HL-60 (cell line): ENCODE measurements at places on chromosomes 16 and 17.
A peak's percentile ranks its signal among the peaks of the same experiment; 100 is the strongest.

- no peak for DNase-seq
These were observed 5.6 kb upstream of the ULK2 start for GRCh38 chr17:19873346-19873745.

DNA sequence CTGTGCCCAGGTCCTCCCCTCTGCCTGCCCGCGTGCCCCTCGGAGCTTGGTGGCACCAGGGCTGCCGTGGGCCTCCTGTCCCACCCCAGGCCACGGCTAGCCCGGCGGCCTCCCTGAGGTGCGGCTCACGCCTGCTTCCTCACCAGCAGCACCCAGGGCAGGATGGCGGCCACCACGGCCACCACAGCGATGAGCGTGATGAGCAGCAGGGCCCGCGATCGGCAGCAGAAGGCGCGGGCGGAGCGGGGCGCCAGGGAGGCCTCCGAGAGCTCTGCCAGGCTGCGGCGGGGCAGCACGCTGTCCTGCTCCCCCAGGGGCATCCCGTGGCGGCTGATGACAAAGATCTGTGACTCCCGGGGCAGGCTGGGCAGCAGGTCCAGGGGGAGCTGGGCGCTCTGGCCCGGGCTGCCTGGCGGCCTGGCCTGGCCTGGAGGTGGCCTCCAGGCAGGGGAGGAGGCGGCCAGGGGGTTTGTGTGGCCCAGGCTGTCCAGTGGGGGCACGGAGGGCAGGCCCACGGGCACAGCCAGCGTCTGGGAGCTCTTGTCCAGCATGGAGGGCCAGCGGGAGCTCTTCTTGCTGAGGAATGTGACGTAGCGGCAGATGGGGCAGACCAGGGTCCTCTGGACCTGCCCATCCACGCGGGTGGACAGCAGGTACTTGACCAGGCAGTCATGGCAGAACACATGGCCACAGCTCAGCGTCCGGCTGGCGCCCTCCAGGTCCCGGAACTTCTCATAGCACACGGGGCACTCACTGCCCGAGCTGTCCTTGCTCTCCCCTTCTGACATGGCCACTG is 4.8 kb downstream of the RNF222 start:
- DNase-seq: no peak

DNA sequence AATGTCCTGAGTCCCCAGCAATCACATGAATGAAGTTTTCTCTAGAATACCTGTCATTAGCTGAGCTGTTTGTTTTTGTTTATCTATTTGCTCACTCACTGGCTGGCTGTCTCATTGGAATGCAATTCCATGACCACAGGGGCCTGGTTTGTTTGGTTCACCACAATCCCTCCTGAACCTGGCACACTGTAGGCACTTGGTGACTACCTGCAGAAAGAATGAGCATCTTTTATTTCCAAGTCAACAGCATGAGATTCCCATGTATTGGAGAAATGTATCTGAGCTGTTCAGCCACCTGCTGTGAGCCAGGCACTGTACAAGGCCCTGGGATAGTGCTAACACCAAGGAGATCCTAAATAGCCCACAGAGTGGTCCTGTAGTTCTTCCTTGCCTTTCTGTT is 345.1 kb downstream of the XYLT1 start:
- no peak for DNase-seq

DNA sequence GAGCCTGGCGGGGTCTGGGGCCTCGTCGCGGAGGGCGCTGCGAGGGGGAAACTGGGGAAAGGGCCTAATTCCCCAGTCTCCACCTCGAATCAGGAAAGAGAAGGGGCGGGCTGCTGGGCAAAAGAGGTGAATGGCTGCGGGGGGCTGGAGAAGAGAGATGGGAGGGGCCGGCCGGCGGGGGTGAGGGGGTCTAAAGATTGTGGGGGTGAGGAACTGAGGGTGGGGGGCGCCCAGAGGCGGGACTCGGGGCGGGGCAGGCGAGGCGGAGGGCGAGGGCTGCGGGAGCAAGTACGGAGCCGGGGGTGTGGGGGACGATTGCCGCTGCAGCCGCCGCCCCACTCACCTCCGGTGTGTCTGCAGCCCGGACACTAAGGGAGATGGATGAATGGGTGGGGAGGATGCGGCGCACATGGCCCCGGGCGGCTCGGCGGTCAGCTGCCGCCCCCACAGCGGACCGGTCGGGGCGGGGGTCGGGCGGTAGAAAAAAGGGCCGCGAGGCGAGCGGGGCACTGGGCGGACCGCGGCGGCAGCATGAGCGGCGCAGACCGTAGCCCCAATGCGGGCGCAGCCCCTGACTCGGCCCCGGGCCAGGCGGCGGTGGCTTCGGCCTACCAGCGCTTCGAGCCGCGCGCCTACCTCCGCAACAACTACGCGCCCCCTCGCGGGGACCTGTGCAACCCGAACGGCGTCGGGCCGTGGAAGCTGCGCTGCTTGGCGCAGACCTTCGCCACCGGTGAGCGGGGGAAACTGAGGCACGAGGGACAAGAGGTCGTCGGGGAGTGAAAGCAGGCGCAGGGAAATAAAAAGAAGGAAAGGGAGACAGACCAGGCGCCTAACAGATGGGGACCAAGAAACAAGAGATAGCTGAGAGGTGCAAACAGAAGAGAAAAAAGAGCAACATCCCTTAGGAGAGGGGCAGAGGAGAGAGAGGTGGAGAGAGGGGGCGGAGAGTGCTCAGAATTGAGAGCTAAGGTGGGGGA is at the start of gene PNMT:
PNMT (plus strand) TSS at position 509 of the 980 bp plus-strand sequence; CDS start at position 532, 23 bp downstream.
- DNase-seq: no peak

- DNase-seq: no peak
These were observed 4.5 kb downstream of the USP10 start for GRCh38 chr16:84704253-84704652.

DNA sequence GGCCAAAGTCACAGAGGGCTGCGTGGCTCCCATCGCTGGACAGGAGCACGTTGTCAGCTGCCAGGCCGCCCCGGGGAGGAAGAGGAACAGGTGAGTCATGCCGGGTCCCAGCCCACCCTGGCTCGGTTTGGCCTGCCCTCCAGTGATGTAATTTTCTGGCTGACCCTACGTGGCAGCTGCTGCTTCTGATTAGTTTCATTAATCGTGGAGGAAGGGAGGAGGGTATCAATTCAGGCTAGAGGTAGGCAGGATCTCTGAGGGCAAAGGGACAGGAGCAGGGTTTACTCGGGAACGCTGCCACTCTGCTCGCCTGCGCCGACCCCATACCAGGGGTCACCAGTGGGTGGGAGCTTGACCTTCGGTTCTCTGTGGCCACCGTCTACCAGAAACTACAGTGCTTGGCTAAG is 11.7 kb upstream of the SPATA32 start:
- DNase-seq: no peak

DNA sequence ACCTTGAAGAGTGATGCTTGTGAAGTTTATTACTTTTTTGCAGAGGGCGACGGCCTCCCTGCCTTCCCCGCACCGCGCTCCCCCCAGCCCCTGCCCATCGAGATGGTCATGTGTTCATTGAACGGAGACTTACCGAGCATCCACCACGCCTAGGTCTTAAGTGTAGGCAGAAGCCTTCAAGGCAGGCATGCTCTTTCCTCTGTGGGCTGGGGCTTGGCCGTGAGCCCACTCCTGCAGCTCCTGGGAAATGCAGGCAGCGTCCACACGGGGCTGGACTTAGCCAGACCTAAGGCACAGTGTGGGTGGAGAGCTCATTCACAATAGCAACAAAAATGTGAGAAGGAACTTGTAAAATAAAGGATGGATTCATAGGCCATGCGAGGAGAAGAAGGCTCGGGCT is 19.2 kb downstream of the RNF213 start:
- no peak for DNase-seq

DNA sequence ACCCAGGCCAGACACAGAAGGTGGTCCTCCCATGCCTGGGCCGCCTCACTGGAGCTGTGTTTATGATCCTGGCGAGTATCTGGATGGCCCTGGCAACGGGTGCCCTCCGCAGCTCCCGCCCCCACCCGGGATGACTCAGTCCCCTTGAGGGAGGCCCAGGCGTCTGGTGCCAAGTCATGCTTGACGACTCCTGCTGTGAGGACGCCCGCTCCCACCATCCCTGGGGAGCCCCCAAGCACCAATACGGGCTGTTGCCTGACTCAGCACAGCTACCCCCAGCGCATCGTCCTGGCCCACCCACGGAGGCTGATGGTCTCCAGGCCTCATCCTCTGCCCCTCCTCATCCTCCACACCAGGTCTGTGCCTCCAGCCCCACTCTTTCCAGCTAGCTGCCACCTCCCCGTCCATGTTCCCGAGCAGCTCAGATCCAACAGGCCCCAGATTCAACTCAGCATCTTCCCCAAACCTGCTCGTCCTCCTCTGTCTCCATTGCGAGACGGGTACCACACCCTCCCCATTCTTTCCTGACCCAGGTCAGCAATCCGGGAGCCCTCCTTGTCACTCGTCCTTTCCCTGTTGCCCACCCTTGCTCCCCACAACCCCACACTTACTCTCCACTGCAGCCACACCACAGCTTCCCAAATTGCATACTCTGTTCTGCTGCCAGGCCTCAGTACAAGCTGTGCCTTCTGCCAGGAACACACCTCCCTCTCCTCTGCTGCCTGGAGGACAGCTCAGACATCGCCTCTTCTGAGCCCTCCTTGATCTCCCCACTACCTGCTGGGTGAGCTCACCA is 2.6 kb downstream of the CAMKK1 start:
- DNase-seq: no peak

DNA sequence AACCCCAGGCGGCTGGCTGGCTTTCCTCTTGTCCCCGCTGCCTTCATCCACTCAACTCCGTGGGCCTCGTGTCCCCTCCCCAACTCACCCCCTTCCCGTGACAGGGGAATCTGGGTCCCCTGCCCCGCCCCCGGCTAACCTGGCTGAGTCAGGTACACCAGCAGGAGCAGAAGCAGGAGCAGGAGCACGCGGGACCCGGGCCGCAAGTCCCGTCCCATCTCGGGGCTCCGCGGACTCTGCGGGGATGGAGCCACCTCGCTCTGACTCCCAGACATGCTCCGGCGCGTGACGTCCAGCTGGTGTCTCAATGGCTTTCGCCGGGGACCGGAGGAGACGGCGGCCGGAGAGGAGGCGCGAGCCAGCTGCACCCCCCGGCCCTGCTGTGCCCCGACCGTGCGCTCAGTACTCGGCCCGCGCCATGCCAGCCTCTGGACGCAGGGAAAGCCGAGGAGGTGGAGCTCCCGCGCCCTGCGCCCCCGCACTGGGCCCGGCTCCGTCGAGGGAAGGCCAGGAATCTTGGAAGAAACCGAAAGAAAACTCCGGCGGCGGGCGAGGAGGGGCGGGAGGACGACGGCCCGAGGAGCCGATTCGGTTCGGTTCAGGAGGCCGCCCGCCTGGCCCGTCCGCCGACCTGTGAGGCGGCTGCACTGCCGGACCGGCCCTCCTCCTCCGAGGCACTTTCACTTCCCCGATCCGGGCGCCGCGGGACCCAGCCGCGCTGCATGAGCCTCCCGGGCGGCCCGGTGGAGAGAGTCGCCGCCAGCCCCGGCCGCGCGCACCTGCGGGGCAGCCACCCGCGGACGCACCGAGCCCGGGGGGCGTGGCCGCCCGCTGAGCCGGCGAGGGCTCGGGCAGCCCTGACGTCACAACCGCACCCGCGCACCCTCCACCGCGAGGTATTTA is at the start of the genes CXCL16 and ZMYND15:
CXCL16 (minus strand) TSS at position 807 of the 903 bp plus-strand sequence; CDS start at position 218, 589 bp downstream.
ZMYND15 (plus strand) TSS at position 712 of the 903 bp plus-strand sequence. CDS start 716 bp downstream, outside the sequence.
- DNase-seq: no peak

- no peak for DNase-seq
These were observed 9.1 kb downstream of the MRM1 start for GRCh38 chr17:36610474-36610873.

- no peak for DNase-seq
These were observed 304.5 kb downstream of the HAPSTR1 start for GRCh38 chr16:9395958-9396359.

DNA sequence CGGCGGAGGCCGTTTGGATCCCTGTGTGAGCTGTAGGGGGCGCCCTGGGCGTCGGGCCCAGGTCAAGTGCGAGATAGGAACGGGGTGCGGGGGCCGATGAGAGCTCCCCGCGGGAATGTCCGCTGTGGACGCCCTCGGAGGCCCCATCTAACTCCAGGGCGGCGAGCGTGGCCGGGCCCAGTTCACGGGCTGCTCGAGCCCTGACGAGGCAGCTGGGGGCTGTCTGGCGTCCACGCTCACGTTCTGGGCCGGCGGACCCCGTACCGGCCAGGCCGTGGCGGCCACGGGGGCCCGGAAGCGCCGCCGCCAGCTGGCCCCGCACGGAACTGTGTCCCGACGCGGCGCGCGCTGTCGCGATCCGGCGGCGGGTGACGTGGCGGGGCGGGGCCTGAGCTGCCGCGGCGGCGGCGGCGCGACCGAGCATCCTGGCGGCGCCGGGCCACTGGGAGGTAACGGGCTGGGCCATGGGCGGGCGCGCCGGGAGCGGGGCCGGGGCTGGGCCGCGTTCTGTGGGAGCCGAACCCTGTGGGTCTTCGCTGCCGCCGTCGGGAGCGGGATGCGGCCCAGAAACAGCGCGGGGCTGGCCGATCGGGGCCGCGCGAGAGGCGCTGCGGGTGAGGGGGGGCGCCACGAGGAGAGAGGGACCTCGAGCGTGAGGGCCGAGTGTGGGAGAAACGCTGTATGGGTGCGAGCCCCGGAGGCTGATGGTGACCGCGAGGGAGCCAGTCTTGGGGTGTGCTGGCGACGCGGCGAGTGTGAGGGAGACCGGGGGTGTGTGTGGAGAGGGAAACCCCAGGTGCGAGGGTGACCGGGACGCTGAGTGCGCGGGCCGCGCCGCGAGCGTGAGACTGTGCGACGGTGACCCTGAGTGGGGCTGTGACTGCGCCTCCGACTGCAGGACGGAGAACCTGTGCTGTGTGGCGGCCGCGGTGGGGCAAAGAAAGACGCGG is at the start of gene SLC7A6:
SLC7A6 (plus strand) TSS at position 399 of the 950 bp plus-strand sequence. CDS start 10,201 bp downstream, outside the sequence.
- DNase-seq: peak; percentile 77

DNA sequence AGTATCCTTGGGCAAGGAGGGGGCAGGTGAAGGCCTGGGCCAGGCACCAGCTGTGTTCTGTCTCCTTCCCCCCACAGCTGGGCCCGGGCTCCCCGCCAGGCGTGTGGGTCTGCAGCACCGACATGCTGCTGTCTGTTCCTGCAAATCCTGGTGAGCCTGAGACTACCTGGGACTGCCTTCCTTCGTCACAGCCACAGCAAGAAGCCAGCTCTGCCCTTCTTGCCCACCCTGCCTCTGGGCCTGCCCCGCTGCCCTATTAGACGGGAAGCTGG is 12.3 kb downstream of the FCSK start:
- DNase-seq: no peak

GRCh38 chr16:4373909-4374742 is 2.5 kb downstream of the VASN start:
- DNase-seq: no peak

DNA sequence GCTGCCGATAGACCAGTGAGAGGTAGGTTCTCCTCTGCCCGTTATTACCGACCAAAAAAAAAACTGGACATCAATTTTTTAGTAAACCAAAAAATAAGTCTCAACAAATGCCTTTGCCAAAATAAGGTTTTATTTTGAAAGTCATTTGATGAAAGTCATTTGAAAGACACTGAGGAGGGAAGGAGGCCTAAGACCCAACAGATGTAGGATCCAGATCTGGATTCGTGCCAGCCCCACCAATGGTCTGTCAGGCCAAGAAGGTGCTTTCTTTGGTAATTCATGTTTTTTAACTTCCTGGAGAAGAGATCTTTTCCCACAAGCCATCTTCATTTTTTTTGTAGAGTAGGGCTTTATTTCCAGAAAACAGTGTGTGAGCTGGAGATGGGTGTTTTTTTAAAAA is 18.1 kb downstream of the NTAN1 start:
- no peak for DNase-seq

GRCh38 chr16:58249388-58249779 is 45.4 kb downstream of the PRSS54 start:
- no peak for DNase-seq

- DNase-seq: peak; percentile 25
These were observed 161.3 kb upstream of the GSE1 start for GRCh38 chr16:85451641-85452363.
